Type B pancreatic cell (in vitro differentiated cells): ENCODE measurements at places on chromosomes 12 and 14.

DNA sequence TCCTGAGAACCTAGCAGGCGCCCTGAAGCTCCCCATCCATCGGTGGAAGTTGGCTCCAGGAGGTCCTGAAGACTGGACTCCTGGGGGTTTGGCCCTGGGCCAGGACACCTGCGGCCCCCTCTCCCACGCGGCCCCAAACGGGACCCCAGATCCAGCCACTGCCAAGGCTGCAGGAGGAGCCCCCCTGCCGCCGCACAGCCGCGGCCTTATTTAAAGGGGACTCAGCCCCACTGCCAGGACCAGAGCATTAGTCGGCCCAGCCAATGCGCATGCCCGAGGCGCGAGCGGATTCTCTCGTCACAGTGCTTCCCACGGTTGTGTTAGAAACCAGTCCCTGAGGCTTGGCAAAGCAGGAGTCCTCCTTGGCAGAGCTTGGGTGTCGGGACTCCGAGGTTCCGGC lies 775.2 kb upstream of the ALG10B start:
- no peak for DNase-seq

- DNase-seq = no peak
Observed at GRCh38 chr14:41505491-41505890, 101.2 kb upstream of the LRFN5 start.

DNA sequence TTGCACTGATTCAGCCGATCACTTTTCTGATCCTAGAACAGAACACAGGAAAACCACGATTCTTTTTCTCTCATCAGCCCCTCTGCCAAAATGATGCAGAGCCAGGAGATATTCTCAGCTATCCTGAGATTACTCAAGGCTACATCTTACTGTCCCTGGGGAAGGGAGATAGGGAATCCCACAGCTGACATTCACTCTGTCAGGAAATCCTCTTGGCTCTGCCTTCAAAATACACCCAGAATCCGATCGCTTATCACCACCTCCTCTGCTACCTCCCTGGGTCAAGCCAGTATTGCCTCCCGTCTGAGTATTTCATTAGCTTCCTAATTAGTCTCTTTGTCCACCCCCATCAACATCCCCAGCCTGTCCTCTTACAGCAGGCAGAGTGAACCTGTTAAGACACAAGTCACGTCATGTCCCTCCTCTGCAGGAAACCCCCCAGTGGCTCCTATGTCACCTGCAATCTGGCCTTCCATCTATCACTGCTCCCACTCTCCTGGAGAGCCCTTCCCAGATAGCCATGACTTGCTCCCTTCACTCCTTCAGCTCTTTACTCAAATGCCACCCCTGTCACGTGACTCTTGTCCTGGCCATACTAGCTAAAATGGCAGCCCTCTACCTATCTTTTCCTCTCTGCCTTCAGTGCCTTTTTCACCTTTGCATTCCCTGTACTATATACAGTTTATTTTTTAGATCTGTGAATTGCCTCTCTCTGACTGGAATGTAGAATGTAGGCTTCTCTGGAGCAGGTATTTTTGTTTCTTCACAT lies 70.3 kb downstream of the GALNT4 start:
- no peak for DNase-seq

DNA sequence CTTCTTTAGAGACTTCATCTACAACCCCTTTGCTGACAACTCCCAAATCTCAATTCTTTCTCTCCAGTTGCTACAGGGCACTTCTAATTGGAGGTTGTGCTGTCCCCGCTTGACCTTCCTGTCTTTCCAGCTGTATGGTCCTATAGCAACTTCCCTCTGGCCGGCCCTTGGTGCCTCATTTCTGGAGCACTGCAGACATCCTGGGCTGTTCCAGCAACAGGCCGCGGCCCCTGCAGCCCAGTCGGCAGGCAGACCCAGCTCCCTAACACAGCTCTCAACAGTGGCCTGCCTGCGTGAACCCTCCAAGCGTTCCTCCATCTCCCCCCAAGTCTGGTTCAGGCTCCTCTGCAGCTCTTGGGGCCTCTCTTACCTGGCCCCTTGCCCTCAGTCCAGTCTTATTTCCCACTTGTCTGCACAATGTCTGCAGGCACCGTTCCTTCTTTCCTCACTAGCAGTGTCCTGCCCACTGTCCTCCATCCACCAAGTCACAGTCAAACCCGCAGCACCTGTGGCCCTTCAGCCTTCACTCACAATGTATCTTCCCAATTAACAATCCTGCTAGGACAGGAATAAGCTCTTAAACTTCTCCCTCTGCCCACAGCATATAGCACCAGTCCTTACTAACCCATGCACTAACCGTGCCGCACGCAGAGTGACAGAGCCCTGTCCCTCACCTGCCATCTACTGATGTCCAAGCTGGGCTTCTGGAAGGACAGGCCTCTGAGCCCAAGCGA lies 1.6 kb upstream of the EML1 start:
- no peak for DNase-seq
